Stimulated activated CD8-positive, alpha-beta memory T cell treated with anti-CD3 and anti-CD28 coated beads, Interleukin-4, amount 100 ng/mL, for 1 hour (primary cell): ENCODE measurements at places on chromosomes 3 and 15.

- DNase-seq, result no peak
Measured at GRCh38 chr15:71792521-71792920, 17.8 kb upstream of the NR2E3 start.

GRCh38 chr3:176978441-176978840, 218.8 kb downstream of the TBL1XR1 start:
- no peak for DNase-seq

DNA sequence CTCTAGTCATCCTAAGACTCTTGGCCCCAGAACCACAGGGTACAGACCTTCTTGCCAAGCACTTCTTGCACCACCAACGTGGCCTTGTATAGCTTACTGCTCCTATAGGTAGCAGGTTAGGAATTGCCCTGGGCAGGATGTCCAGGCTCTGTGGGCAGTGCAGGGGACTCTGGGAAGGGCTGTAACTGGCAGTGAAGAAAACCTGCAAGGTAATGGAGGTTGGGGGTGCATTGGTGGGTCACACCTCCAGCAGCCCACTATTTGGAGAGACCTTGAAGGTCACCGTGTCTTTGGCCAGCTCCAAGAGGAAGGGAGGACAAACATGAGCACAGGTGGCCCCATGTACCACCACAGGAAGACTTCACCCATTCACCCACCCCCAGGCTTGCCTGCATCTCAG, 21.3 kb upstream of the XYLB start:
- DNase-seq, result no peak

DNA sequence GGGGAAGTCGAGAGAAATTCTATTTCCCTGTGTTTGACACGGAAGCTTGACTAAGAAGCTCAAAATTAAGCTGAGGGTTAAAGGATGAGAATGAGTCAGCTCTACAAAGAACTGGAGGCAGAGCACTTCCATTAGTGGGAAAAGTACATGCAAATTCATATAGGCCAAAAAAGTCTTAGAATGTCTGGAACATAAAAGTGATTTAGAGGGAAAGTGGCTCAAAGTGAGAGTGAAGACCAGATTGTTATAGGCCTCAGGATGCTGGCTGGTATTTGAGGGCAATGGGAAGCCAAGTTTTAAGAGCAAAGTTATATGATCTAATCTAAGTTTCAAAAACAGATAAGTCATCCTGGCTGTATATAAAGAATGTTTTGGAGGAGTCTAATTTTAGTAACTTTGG, 857.3 kb downstream of the NAALADL2 start:
- no peak for DNase-seq

DNA sequence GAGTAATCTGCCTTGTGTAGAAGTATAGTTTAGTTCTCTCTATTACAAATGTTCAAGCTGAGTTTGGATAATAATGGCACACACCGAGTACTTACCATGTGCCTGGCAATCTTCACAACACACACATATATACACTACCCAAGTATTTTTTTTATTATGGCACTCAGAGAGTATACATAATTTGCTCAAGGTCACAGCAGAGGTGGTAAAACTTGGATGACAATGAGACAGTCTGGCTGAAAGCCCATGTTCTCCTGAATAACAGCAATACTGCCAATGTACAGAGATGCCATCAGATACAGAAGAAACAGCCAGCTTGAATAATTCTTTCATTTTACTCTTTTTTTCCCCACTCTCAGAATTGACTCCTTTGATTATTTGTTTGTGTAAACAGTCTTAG, 460.0 kb downstream of the CNTN6 start:
- DNase-seq, result no peak

DNA sequence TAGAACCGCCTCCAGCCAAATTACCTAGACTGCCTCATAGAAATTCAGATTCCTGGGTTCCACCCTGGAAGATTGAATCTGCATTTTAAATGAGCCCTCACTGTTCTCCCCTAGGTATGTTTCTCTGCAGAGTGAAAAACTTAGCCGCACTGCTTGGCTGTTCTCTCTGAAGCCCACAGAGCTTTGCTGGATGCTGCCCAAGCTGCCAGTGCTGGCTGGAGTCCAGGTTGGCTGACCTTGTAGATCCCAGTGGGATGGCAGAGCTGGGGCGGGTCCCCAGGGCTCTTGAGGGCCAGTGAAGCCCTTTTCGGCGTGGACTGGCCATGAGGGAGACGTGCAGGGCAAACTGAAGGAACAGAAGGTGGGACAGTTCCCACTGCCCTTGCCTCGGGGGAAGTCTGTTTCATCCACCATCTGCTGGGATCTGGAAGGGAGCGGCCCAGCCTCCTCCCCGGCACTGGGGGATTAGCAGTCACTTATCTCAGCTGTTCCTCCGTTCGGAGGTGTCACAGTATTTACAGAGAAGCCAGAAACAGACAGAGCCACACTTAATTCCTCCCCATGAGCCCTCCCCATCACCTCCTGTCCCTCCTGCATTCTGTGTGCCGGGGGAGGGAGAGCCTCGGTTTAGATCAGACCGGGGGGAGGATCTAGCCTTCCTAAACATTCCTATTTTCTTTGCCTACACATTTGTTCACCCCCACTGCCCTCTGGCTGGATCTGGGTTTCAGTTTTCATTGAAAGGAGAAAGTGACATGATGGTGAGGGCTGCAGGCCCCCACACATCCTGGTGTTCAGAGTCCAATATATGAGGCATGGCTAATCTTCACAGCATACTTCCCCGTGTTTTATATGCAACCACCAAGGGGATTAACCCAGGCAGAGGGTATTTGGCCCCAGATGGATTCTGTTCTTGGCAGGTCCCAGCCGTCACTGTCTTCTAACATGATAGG, 4.1 kb upstream of the ACTC1 start:
- no peak for DNase-seq

- DNase-seq, result no peak
Measured at GRCh38 chr3:143718463-143718862, 129.8 kb downstream of the SLC9A9 start.

DNA sequence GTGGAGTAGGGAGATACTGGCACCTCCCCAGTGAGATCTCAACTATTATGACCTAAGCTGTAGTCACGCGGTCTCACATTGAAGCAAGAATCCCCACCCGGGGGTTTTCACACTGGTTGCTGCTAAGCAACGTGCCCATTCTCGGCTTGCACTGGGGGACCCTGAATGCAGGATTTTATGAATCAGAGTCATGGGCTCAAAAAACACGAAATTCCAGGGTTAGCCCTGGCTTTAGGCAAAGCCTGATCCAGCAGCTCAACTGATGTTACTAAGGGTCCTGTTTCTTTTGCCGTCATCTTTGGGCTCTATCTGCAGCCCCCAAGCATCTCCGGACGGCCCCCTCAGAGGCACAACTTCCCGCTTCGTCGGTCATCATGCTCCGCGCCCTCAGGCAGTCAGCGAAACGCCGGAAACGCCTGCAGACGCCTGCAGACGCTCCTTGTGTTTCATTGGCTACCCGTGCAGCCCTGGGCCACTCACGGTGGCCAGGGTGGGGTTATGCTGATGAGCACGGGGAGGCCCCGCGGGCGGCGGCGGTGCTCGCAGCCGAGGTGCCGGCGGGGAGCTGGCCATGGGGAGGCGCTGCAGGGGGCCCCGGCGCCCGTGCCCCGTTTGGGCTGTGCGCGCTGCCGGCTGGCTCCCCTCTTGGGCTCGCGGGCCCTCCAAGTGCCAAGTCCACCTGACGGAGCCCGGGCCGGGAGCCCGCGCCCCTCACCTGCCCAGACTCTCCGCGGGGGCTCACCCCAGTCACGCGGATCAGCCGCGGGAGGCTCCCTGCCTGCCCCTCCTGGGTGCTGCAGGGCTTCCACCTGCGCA, 25.8 kb downstream of the EFCC1 start:
- peak; percentile 84 for DNase-seq

- DNase-seq, result no peak
Measured at GRCh38 chr15:35256551-35256950, 171.5 kb upstream of the NANOGP8 start.

DNA sequence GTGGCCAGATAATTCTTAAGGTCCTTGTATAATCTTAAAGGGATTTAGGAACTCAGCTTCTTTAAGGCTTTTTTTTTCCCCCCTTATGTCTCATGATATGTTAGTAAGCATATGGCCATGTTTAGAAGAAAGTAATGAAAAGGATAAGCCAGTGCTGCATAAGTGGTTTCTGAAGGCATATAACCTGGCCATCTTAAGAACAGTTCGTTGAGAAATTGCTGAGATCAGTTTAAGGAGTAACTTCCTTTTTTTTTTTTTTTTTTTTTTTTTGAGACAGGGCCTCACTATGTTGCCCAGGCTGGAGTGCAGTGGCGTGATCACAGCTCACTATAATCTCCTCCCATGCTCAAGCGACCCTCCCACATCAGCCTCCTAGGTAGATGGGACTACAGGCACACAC, 51.7 kb downstream of the UBE2E2 start:
- no peak for DNase-seq

- DNase-seq, result no peak
Measured at GRCh38 chr15:61364871-61365270, 135.8 kb upstream of the RORA start.

DNA sequence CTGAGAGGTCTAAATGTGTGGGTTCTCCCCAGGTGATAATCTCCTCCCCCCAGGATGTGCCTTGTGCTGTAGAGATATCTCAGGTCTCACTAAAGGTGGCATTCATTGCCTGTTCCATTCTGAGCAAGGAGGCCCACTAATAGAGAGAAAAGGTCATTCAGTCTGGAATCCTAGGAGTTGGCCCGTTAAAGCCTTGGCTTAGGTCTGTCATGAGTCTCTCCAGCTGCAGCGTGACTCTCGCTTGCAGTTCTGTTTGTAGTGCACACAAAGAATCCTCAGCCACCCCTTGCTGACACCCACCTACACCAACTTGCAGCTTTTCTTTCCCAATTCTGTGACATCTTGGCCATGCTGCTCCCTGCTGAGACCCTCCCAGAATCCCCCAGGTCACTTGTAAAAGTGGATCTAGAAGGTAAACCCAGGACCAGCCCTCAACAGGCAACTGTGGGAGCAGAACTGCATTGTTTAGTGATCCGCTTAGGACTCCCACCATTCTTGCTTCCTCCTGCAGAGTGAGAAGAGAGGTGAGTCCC, 17.7 kb downstream of the MAGEF1 start:
- DNase-seq, result no peak

GRCh38 chr15:99315636-99316035, 64.4 kb downstream of the LRRC28 start:
- DNase-seq, result no peak

DNA sequence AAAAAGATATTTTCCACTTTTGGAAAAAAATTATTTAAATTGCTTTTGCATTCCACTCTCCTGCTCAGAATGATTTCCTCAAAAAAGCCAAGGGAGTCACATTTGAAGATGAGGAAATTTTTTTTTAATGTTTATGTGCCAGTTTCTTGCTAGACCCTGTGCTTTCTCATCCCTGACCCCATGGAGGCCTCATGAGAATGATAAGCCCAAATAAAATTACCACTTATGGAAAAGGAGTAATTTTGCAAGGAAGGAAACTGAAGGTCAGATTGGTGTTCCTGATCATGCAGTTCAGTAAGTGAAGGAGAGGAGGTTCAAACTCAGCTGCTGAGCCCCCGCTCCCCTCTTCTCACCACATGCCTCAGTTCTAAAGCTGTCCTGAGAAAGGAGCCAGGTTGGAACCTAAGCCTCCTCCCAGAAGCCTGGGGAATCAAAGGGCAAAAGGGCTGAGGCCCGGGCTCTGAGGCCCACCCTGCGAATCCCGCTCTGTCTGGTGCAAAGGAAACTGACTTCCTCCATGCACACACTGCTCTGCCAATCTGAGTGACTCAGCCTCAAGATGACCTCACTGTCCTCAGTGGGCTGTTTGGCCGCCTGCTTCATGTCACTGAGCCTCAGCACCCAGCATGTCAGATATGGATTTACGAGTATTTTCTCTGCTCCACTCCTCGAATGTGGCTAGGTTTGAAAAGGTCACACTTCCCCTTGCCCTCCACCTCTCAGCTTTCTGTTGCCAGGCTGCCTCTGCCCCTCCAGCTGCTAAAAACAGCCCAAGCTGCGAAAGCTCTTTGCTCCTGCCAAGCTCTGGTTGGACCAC, 56.9 kb upstream of the FLNB start:
- DNase-seq, result no peak

DNA sequence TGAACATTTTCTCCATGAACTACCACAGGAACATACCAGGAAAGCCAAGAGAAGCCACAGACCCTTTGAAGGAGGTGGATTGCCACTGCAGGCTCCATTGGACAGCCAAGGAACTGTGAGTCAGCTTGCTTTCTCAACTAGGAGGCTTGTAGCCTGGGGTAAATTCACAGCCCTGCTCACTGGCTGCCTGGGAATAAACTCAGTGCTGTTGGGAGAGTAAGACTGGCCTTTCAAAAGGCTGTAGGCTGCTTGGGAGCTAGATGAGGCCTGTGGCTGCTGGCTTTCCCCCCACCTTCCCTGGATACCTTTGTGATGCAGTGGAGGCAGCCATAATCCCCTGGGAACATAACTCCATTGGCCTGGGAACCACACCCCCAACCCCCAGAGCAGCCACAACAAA, 223.5 kb upstream of the RBMS3 start:
- no peak for DNase-seq

DNA sequence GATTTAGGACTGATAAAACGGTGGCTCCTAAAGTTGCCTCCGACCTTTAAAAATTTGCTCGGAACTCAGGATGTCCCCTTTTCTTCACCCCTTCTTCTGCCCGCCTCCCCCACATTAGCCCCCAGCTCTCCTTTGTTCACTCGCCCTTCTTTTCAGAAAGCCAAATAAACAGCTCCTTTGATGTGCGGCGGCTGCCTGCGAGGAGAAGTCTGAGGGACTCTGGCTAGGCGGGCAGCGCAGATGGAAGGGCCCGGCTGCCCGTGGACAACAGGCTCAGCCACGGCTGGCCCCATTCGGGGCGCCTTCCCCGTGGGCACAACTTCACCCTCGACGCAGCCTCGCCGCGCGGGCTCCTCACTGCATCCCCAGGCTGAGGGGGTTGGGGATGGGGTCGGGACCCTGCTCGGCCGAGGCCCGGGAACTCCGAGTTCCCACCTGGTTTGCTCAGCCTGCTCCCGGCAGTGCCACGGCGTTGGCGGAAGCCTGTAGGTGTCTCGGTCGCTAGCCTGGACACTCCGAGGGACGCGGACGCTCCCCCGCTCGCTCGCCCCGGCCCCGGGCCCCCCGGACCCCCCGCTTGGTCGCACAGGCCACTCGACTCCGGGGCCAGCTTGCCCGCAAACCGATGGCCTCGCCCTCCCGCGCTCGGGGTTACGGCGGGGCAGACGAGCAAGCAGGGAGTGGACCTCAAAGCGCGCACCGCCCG, 897 bp upstream of the TLE3 start:
- no peak for DNase-seq
